ENCODE measurements at places on chromosomes 7 and 10.

DNA sequence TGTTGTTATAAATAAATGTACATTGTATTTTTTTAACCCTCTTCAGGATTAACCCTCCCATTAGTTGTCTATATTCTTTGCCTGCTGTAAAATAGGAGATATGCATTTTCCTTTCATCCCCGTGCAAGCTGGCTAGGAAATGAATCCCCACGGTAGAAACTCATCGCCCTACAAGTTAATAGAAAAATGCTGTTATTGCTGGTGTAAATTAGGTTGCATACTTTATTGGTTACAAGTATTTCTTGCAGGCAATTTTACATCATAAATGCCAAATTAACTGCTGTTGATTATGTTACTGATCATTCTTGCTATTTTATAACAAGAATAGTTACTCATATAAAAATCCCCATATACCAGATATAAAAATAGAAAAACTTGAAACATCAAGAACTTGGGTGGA, 454.2 kb upstream of the KLF6 start:
- DNase-seq = no peak

- DNase-seq = no peak
These were observed 35.0 kb upstream of the USP6NL start for GRCh38 chr10:11646450-11646849.

- no peak for DNase-seq
These were observed 47.0 kb upstream of the LAMB1 start for GRCh38 chr7:108049962-108050361.

- DNase-seq = no peak
These were observed 7.3 kb downstream of the SCART1 start for GRCh38 chr10:133461027-133461426.

GRCh38 chr10:11322698-11323097, 288.8 kb downstream of the USP6NL start:
- DNase-seq = no peak

GRCh38 chr10:110803239-110803749, 68.4 kb upstream of the PDCD4 start:
- DNase-seq = no peak

GRCh38 chr10:46553238-46554049, 3.0 kb downstream of the GPRIN2 start:
- no peak for DNase-seq

- peak; percentile 51 for DNase-seq
These were observed 16.5 kb downstream of the AIFM2 start for GRCh38 chr10:70115948-70116682.

- no peak for DNase-seq
These were observed 59.0 kb upstream of the EN2 start for GRCh38 chr7:155398944-155399343.

DNA sequence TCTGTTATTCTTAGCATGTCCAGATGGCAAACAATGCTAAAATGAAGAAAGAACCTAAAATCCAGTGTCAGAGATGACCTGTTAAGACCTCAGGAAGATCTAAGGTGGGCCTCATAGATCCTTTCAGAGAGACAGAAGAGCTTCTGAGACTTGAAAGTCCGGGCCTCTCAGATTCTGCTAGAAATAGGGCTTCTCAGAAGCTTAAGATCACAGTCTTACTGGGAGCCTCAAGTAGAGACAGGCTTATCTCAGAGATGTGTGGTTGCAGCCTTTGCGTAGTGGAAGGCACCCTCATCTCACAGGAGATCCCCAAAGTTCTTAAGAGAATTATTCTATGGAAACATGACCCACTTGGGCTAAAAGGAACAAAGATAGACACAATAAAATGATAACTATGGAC, 642.8 kb downstream of the TNS3 start:
- DNase-seq = no peak

DNA sequence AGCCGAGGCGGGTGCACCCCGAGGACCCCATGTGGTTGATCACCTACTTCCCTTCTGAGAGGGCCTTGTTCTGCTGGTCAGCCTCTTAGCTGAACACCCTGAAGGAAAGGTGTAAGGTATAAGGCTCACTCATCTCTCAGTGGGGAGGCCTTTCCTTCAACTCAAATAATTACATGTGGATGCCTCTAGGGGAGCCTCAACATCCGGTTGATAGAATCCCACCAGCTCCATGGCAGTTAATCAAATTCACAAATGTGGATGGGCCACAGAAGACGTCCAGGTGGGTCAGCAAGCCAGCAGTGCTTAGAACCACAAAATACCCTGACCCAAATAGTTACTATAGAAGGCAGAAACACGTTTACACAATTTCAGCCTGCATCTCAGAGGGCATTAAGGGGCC, 37.7 kb upstream of the ZNF32 start:
- DNase-seq = no peak

DNA sequence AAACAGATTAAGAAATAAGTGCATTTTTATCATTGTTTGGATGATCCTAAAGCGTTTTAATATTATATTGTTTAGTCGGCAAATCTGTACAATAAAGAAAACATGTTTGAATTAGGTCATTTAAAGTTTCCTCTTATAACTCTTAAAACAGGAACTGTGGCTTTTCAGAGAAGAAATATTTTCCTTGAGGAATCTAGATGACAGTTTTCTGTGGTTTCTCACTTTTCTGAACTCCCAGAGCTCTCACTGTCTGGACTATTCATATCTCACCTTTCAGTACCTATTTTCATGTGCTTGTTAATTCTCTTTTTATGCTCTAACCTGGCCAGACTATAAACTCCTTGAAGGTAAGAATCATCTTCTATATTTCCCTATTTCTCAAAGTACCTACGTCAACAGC, 135.1 kb downstream of the CHN2 start:
- no peak for DNase-seq

DNA sequence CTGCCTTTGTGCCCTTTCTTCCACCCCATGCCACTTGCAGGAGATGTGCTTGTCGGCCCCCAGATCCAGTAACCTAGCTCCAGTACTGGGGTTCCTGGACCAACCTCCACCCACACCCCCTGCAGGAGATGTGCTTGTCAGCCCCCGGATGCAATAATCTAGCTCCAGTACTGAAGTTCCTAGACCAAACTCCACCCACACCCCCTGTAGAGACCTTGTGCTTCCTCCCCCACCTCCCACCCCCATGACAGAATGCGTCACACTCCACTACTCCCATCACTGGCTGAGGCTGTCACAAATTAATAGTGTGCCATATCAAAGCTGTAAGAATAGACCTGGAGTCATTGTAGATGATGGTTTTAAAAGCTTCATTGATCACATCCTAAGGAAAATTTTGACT, 185.0 kb downstream of the BICC1 start:
- DNase-seq = no peak

- DNase-seq = no peak
These were observed 398.9 kb downstream of the ADRA2A start for GRCh38 chr10:111475720-111476119.

- DNase-seq = no peak
These were observed 225.0 kb upstream of the CELF2 start for GRCh38 chr10:10792681-10793080.

GRCh38 chr10:112409299-112409698, 35.4 kb downstream of the ACSL5 start:
- DNase-seq = no peak

DNA sequence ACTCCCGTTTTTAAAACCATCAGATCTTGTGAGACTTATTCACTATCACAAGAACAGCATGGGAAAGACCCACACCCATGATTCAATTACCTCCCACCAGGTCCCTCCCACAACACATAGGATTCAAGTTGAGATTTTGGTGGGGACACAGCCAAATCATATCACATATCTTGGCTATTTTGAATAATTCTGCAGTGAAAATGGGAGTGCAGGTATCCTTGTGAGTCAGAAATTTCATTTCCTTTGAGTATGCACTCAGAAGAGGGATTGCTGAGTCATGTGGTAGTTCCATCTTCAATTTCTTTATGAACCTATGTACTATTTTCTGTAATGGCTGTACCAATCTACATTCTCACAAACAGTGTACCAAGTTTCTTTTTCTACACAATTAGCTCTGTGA, 125.8 kb downstream of the ANKRD7 start:
- DNase-seq = no peak

DNA sequence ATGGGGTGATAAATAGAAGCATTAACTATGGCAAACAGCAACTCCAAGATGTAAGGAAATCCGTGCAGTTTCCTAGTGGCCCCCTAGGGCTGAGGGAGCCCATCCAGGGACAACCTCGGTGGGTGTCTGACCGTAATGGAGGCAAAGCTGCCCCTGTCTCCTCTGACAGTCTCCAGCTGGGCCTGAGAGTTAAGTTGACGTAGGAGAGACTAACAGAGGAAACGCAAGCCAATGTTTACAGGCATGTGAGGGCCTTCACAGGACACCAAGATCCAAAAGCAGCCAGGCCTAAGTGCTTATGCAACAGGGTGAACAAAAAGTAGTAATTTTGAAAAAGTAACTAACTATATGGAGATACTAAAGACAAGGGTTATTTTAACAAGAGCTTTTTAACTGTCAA, 330.0 kb upstream of the C7orf33 start:
- no peak for DNase-seq

DNA sequence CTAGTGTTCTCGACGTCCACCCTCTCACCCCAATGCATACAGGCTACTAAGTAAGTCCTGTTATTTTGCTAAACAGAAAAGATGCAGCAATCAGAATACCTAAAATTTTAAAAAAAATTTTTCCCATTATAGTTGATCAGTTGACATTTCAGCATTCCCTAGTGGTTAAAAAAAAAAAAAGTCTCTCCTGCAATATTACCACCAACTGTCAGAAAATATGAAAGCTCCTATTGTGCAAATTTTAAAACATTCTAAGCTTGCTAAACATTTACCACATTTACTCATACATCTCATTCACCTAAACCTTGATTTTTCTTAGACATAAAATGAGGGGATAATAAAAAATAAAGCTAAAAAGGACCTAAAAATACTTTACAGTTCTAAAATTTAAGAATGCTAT, 165.6 kb downstream of the AVL9 start:
- DNase-seq = no peak

GRCh38 chr10:125638555-125638954, 44.4 kb downstream of the TEX36 start:
- DNase-seq = no peak

DNA sequence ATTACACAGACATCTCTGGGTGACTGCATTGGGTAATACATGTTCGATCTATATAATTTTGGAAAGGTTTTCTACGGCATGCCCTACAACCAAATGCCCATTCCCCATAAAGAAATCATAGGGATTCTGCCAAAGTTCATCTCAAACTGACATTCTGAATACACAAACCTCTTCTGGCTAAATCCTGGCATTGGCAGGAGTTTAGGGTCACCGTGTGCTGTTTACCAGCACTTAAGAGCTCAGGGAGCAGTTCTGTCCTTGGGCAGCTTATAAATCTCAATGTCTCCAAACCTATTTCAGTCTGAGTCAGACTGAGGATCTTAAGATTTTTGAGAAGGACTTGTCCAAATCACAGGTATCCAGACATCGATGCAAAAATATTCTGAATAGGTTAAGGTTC, 809.6 kb upstream of the LRRN3 start:
- DNase-seq = no peak

GRCh38 chr7:32257621-32258020, 187.4 kb upstream of the PDE1C start:
- no peak for DNase-seq

GRCh38 chr10:129627442-129627841, 160.4 kb downstream of the MGMT start:
- DNase-seq = no peak

DNA sequence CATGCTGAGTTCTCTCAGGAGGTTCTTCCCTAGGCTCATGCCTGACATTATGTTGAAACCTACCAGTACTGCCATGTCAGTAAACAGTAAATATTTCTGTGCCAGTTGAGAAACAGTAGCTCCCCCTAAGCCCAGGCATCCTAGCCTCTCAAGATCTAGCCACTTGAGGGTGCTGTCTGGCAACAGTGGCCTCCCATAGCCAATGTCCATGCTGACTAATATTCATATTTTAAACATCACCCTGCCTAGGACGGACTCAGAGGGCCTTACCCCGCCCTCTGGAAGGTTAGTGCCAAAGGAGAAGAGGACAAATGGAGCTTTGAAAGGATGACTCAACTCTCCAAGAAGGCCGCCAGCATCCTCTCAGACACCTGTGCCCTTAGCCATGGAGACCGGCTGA, 7.7 kb downstream of the ACSM6 start:
- no peak for DNase-seq

DNA sequence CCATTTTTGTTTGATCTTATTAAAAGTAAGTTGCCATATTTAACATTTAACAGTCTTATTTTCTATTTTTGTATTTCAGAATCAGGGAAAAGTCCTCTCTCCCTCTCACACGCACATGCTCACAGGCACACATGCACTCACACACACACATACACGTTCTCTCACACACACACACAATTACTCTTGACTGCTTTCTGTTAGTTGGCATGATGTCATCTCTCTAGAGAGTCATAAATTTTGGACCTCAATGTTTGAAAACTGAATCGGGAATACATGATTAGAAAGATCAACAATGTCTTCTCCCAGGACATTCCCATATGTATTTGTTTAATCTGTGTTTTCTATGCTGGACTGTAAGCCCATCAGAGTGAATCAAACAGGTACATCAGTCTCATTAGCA, 165.7 kb upstream of the AHR start:
- no peak for DNase-seq

- DNase-seq = no peak
These were observed 17.5 kb downstream of the PLXNA4 start for GRCh38 chr7:132558815-132559214.

DNA sequence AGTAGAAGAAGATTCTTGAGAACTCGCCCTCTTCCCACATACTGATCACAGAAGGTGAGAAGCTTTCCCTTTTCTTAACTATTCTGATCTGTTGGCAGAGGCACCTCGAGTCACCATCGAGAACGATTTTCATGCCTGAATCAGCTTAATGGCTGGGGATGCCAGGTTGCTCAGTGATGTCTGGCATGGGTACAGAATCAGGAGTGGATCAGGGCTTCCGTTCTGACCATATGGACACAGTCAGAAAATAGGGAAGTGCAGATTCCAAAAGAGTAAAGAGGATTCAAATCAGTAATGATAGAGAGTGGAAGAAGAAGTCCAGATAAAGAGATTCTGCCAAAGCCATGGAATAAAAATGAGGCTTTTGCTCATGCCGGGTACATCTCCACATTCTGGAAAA, 52.0 kb upstream of the GRB10 start:
- no peak for DNase-seq

DNA sequence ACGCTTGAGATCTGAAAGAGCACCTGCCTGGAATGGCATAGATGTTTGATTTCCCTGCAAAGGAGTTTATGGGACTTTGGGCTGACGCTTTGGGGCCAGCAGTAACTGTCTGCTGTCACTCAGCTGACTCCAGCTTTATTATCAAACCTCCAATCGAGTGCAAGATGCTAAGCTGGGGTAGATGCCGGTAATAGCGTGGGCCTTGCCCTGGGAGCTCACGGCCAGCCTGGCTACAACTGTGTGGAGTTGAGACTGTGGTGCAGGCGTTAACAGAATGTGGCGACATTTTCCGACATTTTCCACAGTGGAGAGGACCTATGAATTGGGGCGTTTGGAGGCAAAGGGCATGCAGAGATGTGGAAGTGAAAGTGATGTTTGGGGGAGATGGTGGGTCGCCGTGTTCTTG, 1.3 kb downstream of the CHST12 start:
- DNase-seq = no peak

- no peak for DNase-seq
These were observed 10.2 kb downstream of the PYROXD2 start for GRCh38 chr10:98404571-98405359.

- DNase-seq = no peak
These were observed at the start of gene SFXN2 for GRCh38 chr10:102714621-102715455. TSS of gene SFXN2 (plus strand) at chr10:102714636. CDS start at chr10:102726637, 12,001 bp downstream.

GRCh38 chr7:25643286-25643685, 415.0 kb upstream of the NPVF start:
- no peak for DNase-seq

GRCh38 chr10:4344492-4344994, 481.5 kb upstream of the AKR1E2 start:
- DNase-seq = no peak
